Effector CD4-positive, alpha-beta T cell (primary cell): ENCODE measurements at places on chromosomes 2 and 18.

DNA sequence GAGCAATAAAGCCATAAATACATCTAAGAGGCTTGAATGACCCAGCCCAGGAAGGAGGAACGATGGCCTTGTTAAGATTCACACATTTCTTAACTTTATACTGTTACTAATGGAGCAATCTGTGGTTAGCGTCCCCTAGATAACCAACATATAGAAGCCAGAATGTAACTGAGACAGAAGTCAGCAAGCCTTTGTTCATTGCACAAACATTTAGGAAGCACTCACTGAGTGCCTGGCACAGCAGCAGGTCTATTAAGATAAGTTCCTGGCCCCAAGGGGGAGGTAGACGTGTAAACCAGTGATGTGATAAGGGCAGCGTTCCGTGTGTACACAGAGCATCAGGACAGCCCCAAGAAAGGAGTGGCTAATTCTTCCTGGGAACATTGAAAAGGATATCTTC, 63.6 kb upstream of the ATL2 start:
- no peak for DNase-seq

DNA sequence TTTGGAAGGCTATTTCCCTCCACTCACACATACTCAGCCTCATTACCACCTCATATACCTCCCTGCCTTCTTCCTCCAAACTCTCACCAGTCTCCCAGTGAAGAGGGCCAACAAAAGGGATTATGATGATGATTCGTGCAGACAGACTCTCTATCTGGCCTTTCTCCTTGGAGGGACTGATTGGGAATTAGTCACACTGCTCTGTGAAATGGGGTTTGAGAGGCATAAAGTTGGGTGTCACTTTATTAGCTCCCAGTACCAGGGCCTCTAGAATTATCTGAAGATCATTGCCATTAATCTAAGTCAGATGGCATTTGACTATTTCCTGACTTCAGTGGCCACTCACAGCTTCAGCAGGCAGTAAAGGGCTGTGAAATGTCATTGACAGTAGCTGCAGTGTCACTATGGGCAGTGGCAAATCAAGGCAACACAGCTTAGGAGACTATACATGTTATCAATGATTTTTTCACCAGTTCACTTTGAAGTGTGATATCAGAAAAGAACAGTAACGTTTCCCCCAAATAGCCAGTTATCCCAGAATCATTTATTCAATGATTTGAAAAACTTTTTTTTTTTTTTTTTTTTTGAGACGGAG, 17.4 kb downstream of the CNRIP1 start:
- no peak for DNase-seq

DNA sequence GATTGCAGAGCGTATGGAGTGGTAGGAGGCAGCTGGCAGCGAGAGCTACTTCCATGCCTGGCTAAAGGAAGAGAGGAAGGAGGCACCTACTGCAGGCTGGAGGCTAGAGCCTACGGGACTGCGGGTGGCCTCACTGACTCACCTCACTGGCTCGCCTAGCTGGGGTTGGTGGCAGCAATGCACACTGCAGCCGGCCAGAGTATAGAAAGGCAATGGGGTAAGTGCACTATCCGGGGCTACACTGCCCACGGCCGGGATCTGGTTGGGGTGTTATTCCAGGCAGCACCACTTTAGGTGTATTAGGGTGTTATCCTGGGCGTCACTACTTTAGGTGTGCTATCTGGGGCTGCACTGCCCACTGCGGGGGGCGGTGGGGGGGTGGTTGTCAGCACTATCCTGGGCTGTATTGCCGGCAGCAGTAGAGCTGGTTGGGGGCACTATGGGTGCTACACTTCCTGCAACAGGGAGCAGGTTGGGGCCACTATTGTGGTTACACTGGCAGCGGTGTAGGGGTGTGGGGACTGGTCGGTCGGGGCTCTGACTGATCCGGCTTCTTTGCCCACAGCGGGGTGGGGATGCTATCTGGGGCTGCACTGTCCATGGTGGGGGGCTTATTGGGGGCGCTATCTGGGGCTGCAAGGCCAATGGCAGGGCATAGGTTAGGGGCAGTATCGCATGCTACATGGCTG, 33.3 kb upstream of the ANKRD62 start:
- DNase-seq = no peak

- DNase-seq = no peak
Measured at GRCh38 chr18:78893281-78894032, 86.2 kb upstream of the SALL3 start.

GRCh38 chr2:238339814-238340213, 19.5 kb downstream of the TRAF3IP1 start:
- DNase-seq = no peak

GRCh38 chr2:68098291-68098797, 35.5 kb upstream of the C1D start:
- no peak for DNase-seq

DNA sequence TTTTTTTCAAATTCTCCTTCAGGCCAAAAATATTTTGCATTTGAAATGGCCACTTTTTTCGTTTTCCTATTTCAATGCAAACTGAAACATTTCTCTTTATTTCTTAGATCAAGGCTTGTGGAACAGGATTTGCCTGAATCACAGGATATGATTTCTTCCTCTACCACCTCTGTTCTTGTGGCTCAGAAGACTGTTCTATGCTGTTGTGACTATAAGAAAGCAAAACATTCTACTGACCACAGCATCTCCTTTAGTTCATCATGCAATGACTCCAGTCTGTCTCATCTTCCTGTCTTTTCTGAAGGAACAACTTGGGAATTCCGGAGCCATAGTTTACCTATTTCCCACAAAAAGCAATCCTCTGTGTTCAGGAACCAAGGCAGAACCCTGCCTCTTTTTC, 16.2 kb upstream of the ZNF512 start:
- no peak for DNase-seq

DNA sequence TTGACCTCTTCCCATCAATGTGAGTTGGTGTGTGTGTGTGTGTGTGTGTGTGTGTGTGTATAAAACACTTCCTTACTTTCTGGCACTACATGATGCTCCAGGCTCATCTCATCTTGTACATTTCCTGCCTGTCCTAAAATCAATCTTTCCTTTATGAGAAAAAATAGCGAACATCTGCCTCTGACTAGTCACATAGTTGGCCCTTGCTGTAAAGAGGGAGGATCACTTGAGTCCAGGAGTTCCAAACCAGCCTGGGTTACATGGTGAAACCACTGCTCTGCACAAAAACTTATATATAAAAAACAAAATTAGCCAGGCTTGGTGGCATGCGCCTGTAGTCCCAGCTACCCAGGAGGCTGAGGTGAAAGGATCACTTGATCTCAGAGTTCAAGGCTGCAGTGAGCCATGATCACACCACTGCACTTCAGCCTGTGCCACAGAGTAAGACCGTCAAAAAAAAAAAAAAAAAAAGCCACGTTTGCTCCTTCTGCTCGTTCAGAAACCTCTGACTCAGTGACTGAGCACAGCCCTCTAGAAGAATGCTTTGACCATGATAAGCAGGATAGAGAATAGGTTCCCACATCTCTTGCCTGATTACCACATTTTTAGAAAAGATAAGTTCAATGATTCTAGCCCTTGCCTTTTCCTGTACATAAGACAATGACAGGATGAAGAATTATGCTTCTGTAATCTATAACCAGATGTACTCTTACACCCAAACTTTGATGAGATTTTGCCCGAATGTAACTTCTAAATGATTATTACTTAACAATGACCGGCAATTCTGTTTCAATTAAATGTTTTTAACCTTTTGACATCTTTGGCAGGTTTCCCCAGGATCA, 45.2 kb upstream of the ST3GAL5 start:
- no peak for DNase-seq

DNA sequence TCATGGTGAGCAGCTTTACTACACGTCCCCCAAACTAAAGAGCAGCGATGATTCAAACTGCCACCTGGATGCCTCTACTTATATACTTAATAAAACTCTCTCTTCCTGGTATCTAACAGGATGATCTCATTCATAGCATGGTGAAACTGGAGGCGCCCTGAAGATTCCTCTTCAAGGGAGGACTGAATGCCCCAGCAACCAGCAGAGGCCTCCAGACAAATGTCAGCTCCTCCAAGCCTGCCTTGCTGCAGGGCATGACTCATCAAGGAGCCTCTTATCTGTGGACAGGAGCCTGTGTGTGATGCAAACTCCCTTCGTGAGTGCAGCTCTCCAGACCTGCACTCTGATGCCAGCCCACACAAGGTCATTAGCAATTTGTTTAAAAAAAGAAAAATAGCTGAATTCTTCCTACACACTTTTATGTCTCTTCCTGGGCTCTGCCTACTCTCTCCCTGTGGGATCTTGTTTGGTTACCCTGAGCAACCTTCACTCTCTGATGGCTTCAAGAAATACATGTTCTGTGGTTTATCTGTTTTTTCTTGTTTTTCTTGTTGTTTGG, 30.2 kb downstream of the LONRF2 start:
- peak; percentile 14 for DNase-seq

DNA sequence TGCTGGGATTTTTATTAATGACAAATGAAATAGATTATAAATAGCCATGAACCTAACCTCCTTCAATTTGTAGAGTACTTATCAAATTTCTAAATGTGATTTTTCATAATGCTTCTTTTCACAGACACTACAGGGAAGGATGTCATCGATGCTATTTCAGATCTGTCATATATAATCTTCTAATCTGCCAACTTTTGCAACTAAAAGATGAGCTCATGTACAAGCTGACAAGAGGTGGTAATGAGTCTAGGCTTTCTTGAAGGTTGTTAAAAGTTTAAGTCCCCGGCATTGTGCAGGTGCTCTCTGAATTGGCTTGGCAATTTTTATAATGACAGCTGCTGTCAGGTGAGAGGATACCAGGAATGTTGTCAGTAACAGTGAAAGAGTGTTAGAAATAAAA, 320.4 kb downstream of the LRRTM4 start:
- DNase-seq = no peak

DNA sequence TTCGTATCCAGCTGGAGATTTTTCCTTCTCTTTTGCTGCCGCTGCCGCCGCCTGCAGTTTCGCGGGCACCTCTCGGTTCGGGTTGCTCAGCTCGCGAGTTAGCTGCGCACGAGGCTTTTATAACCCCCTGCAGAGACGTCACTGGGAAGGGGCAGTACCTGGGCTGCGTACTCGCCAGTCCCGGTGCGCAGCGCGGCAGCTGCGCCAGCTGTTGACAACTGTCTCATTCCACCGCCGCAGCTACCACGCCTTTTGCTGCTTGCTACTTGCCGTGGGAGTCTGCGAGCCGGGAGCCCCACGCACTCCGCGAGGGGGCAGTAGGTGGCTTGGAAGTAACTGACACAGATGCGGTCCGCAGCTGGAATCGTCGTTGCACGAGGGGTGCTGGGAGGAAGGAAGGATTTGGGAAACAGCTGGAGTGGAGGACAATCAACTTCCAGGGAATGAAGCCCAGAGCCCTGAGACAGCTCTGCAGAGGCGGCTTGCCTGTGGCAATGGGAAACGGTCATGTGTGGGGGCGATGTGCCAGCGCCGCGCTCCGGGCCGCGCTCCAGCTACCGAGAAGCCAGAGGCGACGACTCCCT, at the start of gene TACR1:
TSS of gene TACR1 (minus strand) at position 93 of the 584 bp plus-strand sequence. CDS start 586 bp downstream, outside the sequence.
- peak; percentile 6 for DNase-seq

- no peak for DNase-seq
Measured at GRCh38 chr2:14544247-14544646, 88.3 kb upstream of the LRATD1 start.

DNA sequence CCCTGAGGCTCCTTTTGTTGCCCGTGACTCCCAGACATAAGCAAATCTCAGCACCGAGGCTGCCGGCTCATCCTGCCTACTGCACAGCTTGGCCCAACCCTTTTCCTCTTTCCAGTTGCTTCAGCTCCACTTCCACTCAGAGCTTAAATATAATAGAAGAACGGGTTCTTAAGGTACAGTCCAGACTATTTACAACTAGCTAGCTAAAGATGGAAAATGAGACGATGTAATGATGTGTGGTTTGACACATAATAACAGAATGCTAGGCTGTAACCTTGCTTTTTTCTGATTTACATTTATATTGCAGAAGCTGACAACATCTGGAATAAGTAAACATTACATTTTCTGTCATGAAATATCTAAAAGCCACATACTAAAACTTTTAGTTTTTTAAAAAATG, 26.9 kb upstream of the ATP9B start:
- no peak for DNase-seq

GRCh38 chr2:204791230-204791629, 246.0 kb downstream of the PARD3B start:
- DNase-seq = no peak

GRCh38 chr2:48883661-48884060, 128.1 kb upstream of the LHCGR start:
- DNase-seq = no peak

DNA sequence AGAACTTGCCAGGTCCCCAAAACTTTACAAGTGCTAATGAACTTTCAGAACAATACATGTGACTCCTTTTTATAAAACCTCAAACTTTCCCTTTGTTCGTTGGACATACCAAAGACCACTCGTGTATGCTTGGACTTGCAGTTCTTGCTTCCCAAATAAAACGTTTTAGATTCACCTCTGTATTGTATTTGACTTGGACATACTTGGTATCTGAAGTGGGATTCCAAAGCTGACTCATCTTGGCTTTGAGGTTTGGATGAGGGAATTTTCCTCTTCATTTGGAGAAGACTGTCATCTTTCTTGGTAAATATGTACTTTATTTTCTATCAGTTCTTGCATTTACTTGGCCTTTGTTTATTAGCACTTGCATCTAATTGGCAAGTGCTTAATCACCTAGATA, 8.0 kb upstream of the CYB5A start:
- DNase-seq = no peak

DNA sequence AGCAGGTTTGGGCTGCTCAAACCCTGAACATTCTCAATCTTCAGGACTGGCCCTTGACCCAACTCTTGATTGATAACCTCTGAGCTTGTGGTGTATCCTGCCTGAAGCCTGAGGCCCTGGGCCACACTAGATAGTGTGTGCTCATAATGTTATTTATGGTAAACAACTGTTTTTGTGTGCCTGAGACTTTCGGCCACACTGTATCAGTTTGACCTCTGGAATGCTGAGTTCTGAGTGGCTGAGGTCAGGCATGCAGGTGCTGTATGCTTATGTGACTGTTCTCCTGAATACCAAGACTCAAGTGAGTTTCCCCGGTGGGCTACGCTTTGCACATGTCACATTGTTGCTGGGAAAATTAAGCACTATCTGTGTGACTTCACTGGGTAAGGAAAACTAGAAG, 82.2 kb upstream of the RMP24 start:
- DNase-seq = no peak

DNA sequence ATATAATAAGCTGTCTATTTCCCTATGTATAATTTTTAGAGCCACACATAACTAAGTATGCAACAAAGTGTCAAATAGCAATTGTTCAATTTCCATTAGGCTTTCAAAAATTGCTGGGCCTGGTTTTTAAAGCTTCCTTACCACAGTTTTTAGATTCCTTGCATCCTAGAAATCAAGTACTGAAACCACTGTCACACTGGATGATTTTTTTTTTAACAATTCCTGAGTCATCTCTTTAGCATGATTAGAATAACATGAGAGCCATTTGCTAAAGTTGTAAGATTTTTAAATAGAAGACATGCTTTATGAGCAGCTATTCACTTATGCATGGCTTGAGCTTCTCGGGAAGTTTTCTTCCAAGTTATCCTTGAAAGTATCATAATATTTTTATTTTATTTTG, 319.5 kb upstream of the NXPH2 start:
- no peak for DNase-seq
